ENCODE measurements at places on chromosomes 2 and 18.

DNA sequence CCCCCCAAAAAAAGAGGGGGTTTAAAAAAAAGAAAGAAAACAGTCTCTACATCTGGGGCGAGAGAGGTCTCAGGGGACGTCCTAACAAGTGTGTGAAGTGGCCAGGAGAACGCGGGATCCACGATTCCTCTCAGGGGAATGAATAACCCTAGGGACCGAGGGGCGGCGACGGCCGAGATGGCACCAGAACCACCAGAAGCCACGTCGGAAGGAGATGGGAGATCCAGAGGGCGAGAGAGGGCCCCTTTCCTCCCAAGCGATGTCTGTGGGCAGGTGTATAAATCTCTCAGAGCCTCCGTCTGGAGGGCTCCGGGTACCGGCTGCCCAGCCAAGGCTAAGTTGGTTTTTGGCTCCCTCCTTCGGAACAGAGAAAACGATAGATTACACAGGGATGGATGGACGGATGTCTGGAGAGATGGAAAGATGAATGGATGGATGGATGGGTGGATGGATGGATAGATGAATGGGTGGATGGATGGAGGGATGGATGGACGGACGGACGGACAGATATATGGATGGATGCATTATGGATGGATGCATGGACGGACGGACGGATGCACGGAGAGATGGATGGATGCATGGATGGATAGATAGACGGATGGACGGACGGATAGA lies 1.7 kb downstream of the EPHA4 start:
- peak; percentile 19 for DNase-seq

DNA sequence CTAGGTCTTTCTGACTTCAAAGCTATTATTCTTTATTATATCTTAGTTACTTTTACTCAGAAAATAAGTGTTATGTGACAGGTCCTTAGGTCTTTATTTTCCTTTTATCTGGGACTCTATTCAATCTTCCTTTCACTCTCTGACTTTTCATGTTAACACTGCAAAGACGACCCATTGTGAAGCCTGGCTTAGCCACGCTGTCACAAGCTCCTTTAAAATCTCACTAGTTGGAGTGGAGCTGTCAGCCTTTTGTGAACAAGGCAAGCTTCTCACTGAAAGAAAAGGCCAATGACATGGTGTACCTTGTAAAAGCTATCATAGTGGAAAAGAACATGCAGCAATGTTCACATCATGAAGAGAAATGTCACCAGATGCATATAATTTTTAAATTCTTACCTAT lies 1130.7 kb upstream of the FAM98A start:
- no peak for DNase-seq

DNA sequence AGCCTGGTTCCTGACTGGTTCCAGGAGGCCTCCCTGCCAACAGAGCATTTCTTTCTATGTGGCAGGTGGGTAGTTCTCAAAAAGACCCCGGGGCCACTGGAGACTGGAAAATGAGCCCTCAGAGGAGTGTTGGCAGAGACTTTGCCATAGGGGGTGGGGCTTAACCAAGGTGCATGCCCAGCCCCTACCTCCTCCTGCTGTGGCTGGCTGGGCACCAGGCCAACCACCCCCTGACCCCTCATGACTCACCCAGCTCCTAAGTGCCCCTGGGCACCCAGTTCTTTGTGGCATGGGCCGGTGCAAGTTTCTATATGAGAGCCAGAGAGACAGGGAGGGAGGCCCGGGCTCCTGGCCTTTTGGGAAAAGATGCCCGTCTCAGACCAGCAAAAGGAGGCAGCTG lies 98.2 kb upstream of the SMAD2 start:
- peak; percentile 28 for DNase-seq

- DNase-seq = no peak
Observed at GRCh38 chr2:43265001-43265400, 38.6 kb upstream of the ZFP36L2 start.

DNA sequence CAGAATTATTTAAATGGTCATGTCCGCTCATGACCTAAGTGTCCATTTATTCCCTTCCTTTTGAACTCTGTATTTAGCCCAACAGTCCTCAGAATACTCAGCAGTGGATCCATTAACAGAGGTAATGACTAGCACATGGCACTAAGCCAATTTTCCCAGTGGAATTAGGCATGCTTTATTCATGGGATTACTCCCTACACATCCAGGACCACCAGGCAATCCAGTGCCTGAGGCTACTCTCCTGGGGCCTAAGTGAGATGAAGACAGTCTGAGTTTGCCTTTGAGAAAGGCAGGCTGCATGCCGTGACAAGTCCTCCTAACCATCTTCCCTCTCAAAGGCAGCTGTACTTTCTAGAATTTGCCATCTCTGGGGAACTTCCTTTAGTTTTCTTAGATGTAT lies 128.6 kb downstream of the SPOPL start:
- DNase-seq = peak; percentile 88

DNA sequence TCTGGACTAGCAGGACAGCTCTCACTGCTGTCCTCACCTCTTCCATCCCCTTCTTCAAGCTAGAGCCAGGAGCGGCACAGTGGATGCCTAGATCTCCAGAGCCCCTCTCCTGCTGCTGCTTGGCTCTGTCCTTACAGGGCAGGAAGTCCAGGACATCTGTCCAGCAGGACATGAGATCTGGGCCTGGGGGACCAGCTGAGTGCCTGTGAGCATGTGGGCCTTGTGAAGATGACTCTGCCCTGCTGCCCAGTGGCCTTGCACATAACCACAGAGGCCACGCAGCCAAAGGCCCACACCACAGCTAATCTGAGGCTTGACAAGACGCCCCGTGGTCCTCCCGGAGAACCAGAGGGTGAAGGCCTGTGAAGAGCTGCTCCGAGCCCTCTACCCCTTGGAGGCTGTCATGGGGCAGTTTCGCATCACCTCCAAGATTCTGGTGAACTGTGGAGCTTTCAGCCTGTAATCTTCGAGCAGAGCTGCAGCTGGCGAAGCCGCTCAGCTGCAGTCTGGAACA lies 516.7 kb upstream of the HS6ST1 start:
- no peak for DNase-seq

GRCh38 chr2:203936535-203936934 lies at the start of gene ICOS:
Gene ICOS, plus strand, starts transcription at chr2:203936763. Its CDS starts 52 bp downstream, at chr2:203936815.
- DNase-seq = no peak

DNA sequence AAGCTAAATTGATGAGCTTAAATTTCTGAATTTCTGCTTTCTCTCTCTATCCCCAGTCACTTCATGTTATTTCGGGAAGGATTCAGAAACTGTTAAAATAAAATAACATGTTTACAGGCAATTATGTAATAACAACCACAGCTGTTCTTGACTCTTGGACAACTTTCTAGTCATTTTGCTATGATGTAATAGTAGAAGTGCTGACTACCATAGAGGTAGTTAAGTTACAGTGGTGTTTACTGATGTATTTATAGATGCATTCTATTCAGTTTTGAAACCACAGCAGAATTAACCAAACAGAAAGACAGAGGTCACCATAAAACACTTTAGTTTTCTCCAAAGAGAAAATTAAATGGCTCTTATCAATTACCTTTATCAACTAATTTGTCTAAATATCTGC lies 1292.0 kb upstream of the CHAC2 start:
- no peak for DNase-seq

DNA sequence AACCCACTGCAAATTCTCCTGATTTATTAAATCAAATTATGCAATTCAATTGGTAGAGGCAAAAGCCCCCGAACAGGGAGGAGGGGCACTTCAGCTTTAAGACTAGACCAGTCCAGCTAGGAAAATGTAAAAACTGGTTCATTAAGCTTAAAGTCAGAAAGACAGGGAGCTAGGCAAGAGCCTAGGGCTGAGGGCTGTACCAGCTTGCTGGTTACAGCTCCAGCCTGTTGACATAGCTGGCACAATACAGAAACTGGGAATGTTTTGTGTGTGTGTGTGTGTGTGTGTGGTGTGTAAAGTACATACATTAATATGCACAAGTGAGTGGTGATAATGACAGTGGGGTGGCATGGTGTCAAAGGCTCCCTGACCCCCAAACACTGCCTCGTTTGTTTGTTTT lies 307.0 kb upstream of the CELF4 start:
- no peak for DNase-seq

- DNase-seq = peak; percentile 81
Observed at GRCh38 chr18:3596637-3597384, 146.8 kb downstream of the TGIF1 start.
